ENCODE measurements at places on chromosomes 11 and 22.

GRCh38 chr22:40791241-40791640, 27.9 kb downstream of the SLC25A17 start:
- DNase-seq: no peak

- DNase-seq: no peak
Observed at GRCh38 chr11:8251616-8252295, 11.9 kb downstream of the LMO1 start.

DNA sequence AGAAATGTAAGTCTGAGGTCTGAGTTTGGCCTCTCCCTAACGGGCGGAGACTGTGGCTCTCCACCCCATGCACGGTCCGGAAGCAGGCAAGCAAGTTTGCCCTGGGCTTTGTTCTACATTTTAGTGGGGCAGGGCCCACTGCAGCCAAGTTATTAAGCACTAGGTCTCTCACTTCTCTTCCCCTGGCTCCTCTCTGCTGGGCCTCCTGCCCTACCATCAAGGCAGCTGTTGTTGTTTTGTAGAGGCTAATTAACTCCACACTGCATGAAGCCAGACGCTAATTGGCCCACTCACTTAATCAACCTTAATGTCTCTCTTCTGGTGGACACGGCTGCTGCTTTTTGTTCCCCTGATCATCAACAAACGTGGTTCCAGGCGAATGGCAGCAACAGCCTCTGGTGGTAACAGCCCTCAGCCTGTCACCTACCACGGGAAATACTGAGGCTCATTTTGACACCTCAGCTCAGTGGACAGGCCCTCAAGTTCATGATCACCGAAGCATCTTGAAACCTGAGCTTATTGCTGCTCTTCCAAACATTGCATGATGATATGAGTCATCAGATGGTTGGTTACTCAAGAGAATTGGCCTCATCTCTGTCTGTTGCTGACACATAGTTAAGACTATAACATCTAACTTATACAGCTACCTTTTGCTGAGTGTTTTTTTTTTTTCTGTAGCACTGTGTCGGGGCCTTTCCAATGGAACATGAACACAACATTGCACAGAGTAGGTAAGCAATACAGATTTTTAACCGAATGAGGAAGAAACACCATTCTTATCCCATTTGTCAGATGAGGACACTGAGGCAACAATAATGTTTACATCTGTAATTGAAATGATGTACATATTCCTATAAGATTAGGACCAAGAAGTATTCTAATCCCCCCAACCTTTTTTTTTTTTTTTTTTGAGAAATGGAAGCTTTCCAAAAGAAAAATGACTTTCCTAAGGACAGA, 20.8 kb upstream of the LMO2 start:
- no peak for DNase-seq

GRCh38 chr11:126476266-126476924, 120.9 kb downstream of the ST3GAL4 start:
- peak; percentile 53 for DNase-seq
